AG08395 (cell line): ENCODE measurements at places on chromosomes 5 and 9.

DNA sequence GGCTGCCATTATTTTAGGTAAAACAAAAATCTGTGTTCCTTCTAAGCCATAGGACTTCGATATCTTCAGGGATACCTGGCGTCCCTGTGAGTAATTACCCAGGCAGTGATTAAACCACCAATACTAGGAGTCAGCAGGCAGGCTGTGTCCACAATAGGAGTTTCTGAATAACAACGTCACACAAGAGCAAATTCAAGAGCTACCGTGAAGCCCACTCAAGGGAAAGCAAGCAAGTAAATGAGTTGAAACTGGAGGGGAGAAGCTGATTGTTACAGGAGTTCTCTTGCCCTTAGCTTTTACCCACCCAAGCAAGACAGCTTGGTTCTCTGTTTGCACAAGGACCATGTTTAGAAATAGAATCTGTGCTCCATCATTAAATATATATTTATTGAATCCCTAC lies 50.8 kb downstream of the SEMA5A start:
- no peak for DNase-seq

- DNase-seq: no peak
These were observed 134.2 kb upstream of the C6 start for GRCh38 chr5:41347569-41347968.

GRCh38 chr5:83900306-83900705 lies 179.7 kb upstream of the HAPLN1 start:
- DNase-seq: no peak

DNA sequence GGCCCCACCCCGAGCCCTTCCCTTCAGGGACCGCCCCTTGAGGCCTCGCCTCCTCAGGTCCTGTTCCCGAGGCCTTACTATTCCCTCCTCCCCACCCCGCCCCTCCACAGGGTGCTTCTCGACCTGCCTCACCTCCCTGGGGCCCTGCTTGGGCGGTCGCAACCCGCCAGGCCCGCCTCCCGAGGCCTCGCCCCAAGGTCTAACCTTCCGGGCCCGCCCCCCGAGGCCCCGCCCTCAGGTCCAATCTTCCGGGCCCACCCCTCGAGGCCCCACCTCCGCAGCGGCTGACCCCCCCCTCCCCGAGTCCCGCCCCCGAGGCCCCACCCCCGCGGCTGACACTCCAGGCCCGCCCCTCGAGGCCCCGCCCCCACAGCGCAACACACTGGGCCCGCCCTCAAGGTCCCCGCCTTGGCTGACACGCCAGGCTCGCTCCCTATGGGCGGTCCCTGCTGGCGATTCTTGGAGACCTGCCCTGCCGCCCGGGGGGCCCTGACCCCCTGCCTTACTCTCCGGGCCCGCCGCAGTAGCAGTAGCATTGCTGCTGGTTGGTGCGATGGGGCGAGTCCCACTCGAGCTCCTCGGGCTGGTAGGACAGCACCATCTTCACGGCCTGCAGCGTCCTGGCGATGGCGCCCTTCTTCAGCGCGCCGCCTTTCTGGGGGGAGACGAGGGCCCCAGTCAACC lies 8.2 kb downstream of the PHF19 start:
- peak; percentile 99 for DNase-seq

- peak; percentile 57 for DNase-seq
These were observed 600.4 kb downstream of the EBF1 start for GRCh38 chr5:158499075-158499891.
